A549 treated with DMSO at 1 μM for 4 hours (cell line): ENCODE measurements at places on chromosomes 1 and 21. TPM values are rescaled to one million over a fixed set of nuclear protein-coding genes. Genes with fewer than 3 reads are reported as not detected.

UBE2U gene
- not detected in 5 replicates for total RNA-seq

SOX13 gene
- total RNA-seq, result 17.2 to 21.3 TPM (median 19.4 TPM) in 5 replicates

GJA4 gene
- not detected in 5 replicates for total RNA-seq

TRIM62 gene
- 2.2 to 2.6 TPM (median 2.5 TPM) in 5 replicates for total RNA-seq
